ENCODE measurements at places on chromosomes 6 and 20. TPM values are rescaled to one million over a fixed set of nuclear protein-coding genes. Genes with fewer than 3 reads are reported as not detected.
A peak's percentile ranks its signal among the peaks of the same experiment; 100 is the strongest.

The SOBP gene
- polyA plus RNA-seq = not detected

The POPDC3 gene
- 15.9 TPM for polyA plus RNA-seq

The GHRH gene
- not detected for polyA plus RNA-seq

The KHDC1L gene
- 0.10 TPM for polyA plus RNA-seq

DNA sequence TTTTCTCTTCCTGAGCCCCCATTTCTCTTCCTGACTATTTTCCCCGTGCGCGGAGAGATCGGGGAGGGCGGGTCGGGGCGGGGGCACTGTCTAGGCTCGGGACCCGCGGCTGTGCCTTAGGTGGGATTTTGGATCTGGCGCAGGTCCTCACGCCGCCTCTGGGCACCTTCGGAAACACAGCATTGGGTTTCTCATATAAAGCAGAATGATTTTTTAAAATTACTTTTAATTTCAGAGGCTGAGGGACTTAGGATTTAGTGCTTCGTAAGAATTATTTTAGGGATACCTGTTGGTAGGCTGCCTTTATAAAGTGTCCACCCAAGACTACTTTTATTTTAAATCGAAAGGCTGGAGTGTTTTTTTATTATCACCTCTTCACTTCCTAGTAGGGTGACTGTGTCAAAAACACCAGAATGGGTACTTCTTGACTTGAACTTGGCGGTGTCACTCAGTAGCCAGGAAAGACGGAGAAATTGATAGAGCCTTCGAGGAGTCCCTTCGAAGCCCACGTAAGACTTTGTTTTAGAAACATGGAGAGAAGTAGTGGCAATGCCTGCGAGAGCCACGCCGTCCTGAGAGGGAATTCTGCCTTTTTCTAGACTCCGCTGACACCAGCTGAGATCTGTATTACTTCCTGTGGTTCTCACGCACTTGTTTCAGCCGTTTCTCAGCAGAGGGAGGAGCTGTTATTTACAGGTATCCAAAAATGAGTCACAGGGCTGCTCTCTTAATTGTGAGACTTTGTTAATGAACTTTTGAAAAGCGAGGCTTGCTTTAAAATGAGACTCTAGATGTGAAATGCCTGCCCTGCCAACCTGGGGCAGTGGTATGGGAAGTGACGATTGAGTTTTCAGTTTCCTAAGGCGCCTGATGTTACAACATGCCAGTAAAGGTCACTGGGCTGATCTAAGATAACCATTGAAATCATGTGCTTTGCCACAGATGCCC is 667 bp downstream of the STX11 start:
- DNase-seq = no peak
- peak overlapping the region; percentile 62 for H3K4me3 ChIP-seq
- H3K36me3 ChIP-seq = no peaks in the 10 kb centered on the region
- no peak overlapping the region for H3K27ac ChIP-seq
- H3K27me3 ChIP-seq = no peaks in the 10 kb centered on the region

GRCh38 chr6:116159782-116160524 is 34.0 kb upstream of the COL10A1 start:
- no peak overlapping the region for H3K4me3 ChIP-seq
- no peaks in the 10 kb centered on the region for H3K36me3 ChIP-seq
- no peak overlapping the region for H3K27ac ChIP-seq
- no peaks in the 10 kb centered on the region for H3K4me1 ChIP-seq
- H3K27me3 ChIP-seq = no peaks in the 10 kb centered on the region

- H3K27me3 ChIP-seq = no peaks in the 10 kb centered on the region
- no peaks in the 10 kb centered on the region for H3K36me3 ChIP-seq
- no peak overlapping the region for H3K27ac ChIP-seq
- no peak for DNase-seq
Measured at GRCh38 chr6:163031931-163032330, 304.2 kb downstream of the PACRG start.

GRCh38 chr6:11810854-11811643 is 32.4 kb upstream of the ADTRP start:
- no peak overlapping the region for H3K4me3 ChIP-seq
- H3K27me3 ChIP-seq = no peaks in the 10 kb centered on the region
- no peaks in the 10 kb centered on the region for H3K36me3 ChIP-seq
- peaks cover 33% of the 10 kb centered on the region for H3K4me1 ChIP-seq
- H3K27ac ChIP-seq = no peak overlapping the region

DNA sequence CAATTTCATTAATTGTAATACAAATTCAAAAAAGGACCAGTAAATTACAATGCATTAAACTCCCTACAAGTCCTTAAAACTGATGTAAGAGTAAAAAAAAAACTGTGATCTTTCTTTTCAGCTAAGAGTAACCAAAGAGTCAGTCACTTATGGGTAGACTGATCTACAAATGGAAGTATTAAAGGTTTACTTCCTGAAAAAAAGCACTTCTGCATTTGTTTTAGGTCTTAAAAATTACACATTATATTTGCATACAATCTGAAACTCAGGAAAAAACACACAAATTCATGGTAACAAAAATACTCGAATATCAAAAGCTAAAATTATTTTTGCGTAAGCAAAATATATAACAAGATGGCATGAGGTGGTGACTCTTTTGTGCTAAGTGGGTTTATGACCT is 23.5 kb downstream of the USP49 start:
- H3K36me3 ChIP-seq = no peaks in the 10 kb centered on the region
- no peak overlapping the region for H3K4me3 ChIP-seq
- no peaks in the 10 kb centered on the region for H3K27me3 ChIP-seq
- no peak for DNase-seq

GRCh38 chr20:48773837-48774418 is 53.9 kb downstream of the PREX1 start:
- peaks cover 18% of the 10 kb centered on the region for H3K27me3 ChIP-seq
- H3K36me3 ChIP-seq = no peaks in the 10 kb centered on the region
- H3K4me3 ChIP-seq = no peak overlapping the region
- no peaks in the 10 kb centered on the region for H3K4me1 ChIP-seq
- no peak for DNase-seq

DNA sequence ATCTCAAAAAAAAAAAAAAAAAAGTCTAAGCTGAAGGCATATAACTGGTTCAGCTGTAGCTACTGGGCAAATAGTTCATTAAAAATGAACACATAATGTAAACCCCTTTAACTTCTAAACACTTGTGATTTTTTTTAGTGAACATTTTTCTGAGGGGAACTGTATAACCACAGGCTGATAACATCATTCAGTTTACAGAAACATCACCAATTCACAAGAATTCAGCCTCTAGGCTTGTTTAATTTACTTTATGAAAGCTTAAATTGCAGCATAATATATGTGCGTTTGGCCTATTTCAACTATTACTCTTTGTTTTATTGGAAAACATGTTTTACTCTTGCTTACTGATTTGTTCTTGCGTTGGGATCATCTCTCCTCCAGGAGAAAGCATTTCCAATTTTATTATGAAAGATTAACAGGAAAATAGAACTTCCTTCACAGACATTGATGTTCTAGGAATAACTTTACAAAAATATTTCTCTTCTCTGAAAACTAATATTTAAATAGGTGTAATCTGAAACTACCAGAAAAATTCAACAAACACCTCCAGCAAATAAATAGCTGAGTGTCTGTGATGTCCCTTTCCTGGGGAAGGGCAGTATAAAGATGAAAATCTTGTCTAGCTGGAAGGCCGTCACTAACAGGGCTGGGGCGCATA is 284.5 kb downstream of the UST start:
- no peaks in the 10 kb centered on the region for H3K36me3 ChIP-seq
- H3K27me3 ChIP-seq = no peaks in the 10 kb centered on the region
- H3K4me1 ChIP-seq = no peaks in the 10 kb centered on the region
- no peak overlapping the region for H3K4me3 ChIP-seq
- DNase-seq = no peak

DNA sequence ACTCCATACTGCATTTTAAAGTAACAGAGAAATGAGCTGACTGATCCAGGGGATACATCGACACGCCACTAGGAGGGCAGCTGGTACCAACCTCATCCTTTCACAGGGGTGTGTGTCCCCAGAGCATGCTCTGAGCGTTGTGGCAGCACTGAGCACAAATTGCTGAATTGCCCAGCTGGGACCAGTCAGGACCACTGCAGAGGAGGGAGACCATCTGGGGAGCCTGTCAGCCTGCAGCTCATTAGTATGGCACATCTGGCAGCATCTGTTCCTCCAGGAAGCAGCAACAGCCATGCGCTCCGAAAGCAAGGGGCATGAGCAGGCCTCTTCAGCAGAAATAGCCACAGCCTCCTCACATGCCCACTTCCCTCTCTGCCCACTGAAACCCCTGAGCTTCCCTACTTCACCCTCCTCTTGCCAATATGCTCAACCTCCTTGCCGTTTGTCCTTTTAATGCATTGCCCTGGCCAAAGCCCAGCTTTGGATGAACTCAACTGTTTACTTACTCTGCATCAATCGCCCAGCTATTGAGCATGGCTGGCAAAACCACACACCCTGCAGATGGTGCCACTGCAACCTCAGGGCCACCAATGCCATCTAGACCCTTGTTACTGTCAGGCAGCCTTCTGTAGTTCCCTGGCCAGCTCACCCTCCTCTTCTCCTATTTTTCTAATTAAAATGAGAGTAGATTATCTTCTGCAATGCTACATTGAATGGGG is 77.6 kb upstream of the NEDD9 start:
- DNase-seq = no peak
- no peaks in the 10 kb centered on the region for H3K36me3 ChIP-seq
- H3K4me3 ChIP-seq = no peak overlapping the region
- no peaks in the 10 kb centered on the region for H3K27me3 ChIP-seq

- DNase-seq = no peak
- no peak overlapping the region for H3K4me3 ChIP-seq
- no peak overlapping the region for H3K27ac ChIP-seq
- H3K27me3 ChIP-seq = no peaks in the 10 kb centered on the region
- H3K4me1 ChIP-seq = no peaks in the 10 kb centered on the region
Measured at GRCh38 chr6:93293460-93293859, 125.9 kb downstream of the EPHA7 start.

GRCh38 chr6:166588691-166589336 is 2.3 kb upstream of the RAMACL start:
- no peak overlapping the region for H3K4me3 ChIP-seq
- no peak for DNase-seq
- H3K4me1 ChIP-seq = no peaks in the 10 kb centered on the region
- H3K27me3 ChIP-seq = no peaks in the 10 kb centered on the region
- no peak overlapping the region for H3K27ac ChIP-seq

DNA sequence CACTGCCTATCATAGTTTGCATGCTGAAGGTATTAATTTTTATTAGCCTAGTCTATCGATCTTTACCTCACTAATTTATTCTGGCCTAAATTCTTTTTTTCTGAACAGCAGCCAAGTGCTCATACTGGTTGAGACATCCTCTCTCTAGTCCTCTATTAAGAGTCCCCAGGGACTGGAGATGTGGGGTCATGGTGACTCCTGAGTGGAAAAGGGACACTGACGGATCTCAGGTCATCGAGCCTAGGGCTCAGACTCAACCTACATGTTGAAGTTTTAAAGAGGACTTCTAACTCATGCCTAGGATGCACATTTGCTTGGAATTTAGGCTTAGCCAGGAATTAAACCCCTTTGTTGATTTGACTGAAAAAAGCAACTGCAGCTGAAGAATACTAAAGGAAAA is 378.1 kb downstream of the BTBD9 start:
- no peak for DNase-seq
- peak overlapping the region; percentile 29 for H3K4me3 ChIP-seq

DNA sequence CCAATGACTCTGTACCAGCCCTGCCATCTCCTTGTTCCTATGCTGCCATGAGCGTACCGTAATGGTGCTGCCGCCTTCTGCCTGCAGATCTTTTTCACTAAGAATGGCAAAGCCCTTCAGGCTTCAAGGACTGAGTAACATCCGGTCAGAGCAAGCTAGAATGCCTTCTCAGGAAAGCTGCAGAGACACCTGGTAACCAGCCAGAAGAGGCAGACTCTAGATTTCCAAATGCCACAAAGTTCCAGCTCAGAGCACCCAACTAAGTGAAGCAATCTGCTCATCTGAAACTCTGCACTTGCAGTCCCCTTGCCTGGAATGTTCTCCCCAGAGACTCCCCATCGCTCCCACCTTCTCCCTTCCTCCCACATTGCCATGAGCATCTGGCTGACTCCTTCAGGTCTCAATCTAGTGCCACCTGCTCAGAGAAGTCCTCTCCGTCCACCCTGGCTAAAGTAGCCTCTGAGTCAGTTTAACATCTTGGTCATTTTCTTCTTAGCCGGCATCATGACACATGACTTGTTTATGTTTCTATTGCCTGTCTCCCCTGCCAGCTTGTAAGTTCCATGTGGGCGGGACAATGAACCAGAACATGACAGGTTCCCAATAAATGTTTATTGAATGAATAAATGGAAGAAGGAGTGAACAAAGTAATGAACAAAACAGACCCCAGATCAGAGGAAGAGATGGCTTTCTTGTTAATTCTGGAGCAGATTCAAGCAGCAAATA is 6.9 kb upstream of the OCSTAMP start:
- peaks cover 4% of the 10 kb centered on the region for H3K27me3 ChIP-seq
- H3K27ac ChIP-seq = no peak overlapping the region
- no peak for DNase-seq
- no peaks in the 10 kb centered on the region for H3K4me1 ChIP-seq
- no peak overlapping the region for H3K4me3 ChIP-seq

DNA sequence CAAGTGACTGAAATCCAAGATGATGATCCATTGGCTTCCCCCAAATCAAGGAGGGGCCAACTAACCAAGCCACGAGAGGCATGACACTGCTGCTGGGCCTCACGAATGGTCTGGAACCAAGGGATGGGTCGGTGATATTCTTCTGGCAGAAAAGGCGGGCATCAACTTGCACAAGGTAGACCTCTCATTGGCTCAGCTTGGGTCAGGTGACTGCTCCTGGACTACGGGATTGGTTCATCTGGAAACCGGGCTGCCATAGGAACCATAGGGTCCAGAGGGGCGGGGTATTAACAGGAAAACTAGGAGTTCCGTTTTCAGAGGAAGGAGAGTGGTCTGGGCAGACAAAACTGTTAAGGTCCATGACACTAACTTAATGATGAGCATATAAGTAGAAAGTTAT is 100.9 kb downstream of the TFAP2C start:
- H3K36me3 ChIP-seq = no peaks in the 10 kb centered on the region
- no peak overlapping the region for H3K27ac ChIP-seq
- H3K27me3 ChIP-seq = no peaks in the 10 kb centered on the region
- H3K4me1 ChIP-seq = no peaks in the 10 kb centered on the region
- DNase-seq = no peak

- H3K4me1 ChIP-seq = peaks cover 6% of the 10 kb centered on the region
- no peak for DNase-seq
- H3K27me3 ChIP-seq = no peaks in the 10 kb centered on the region
- H3K27ac ChIP-seq = no peak overlapping the region
Measured at GRCh38 chr6:131159578-131159977, 24.3 kb downstream of the AKAP7 start.

- H3K27me3 ChIP-seq = no peaks in the 10 kb centered on the region
- no peak overlapping the region for H3K27ac ChIP-seq
- H3K4me1 ChIP-seq = no peaks in the 10 kb centered on the region
- H3K4me3 ChIP-seq = no peak overlapping the region
- H3K36me3 ChIP-seq = no peaks in the 10 kb centered on the region
- DNase-seq = no peak
Measured at GRCh38 chr6:70686548-70687133, 19.0 kb downstream of the SMAP1 start.

GRCh38 chr6:151440930-151441329 is 11.0 kb downstream of the RMND1 start:
- H3K4me1 ChIP-seq = peaks cover 15% of the 10 kb centered on the region
- no peak overlapping the region for H3K27ac ChIP-seq
- peaks cover 17% of the 10 kb centered on the region for H3K36me3 ChIP-seq
- H3K27me3 ChIP-seq = no peaks in the 10 kb centered on the region
